ENCODE measurements at places on chromosomes 6 and 20. TPM values are rescaled to one million over a fixed set of nuclear protein-coding genes. Genes with fewer than 3 reads are reported as not detected.

DNA sequence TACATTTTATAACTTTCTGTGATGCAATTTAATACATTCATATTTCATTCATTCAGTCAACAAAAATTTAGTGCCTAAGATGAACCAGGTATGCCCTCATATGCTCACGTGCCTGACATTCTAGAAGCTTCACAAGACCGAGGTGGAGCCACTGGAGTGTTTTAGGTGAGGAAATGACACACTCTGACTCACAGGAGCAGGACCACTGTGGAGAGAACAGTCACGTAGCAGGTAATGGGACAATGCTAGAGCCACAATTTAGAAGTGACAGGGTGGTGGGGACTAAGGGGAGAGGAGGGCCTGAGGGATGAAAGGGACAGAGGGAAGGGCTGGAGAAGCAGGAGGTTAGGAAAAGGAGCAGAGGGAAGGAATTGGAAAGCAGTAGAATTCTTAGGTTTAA, 17.6 kb upstream of the HLA-A start:
- DNase-seq = peak; percentile 46

GRCh38 chr6:129504456-129504855, 205.5 kb downstream of the ARHGAP18 start:
- no peak for DNase-seq

Gene NRN1
- total RNA-seq = 3.0 TPM

GRCh38 chr6:75115481-75115880, 90.4 kb downstream of the COL12A1 start:
- no peak for DNase-seq
